ENCODE measurements at places on chromosomes 5 and 9.
A peak's percentile ranks its signal among the peaks of the same experiment; 100 is the strongest.

- DNase-seq, result no peak
- H3K4me1 ChIP-seq, result no peaks in the 10 kb centered on the region
- H3K4me3 ChIP-seq, result no peak overlapping the region
- no peak overlapping the region for H3K27ac ChIP-seq
- H3K27me3 ChIP-seq, result no peaks in the 10 kb centered on the region
- H3K36me3 ChIP-seq, result no peaks in the 10 kb centered on the region
Observed at GRCh38 chr5:131228646-131229045, 35.2 kb upstream of the CDC42SE2 start.

- no peak overlapping the region for H3K4me3 ChIP-seq
- peaks cover 51% of the 10 kb centered on the region for H3K36me3 ChIP-seq
- H3K27me3 ChIP-seq, result no peaks in the 10 kb centered on the region
- DNase-seq, result no peak
Observed at GRCh38 chr9:78269784-78270183, 27.1 kb upstream of the PSAT1 start.

DNA sequence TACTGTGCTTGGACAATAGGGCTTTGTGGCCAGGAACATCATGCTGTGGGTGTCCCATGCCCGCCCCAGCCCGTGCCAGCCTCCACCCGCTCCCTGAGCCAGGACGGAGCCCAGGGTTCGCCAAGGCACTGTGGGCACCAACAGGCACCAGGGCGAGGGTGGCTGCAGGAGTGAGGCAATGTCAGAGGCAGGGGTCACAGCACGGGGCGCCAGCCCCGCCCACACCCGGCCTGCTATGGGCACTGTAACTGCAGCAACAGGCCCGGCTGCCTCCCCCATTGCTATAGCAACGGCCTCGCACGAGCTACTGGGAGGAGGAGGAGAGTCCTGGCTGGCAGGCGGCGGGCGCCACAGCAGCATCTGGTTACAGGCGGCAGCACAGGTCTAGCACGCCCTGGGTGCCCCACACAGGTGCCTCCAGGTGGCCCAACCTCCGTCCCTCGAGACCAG lies 2.5 kb downstream of the ABCA2 start:
- peaks cover 40% of the 10 kb centered on the region for H3K4me1 ChIP-seq
- no peak overlapping the region for H3K4me3 ChIP-seq
- H3K27ac ChIP-seq, result peak overlapping the region; percentile 83
- DNase-seq, result peak; percentile 90
- H3K36me3 ChIP-seq, result no peaks in the 10 kb centered on the region

- H3K27me3 ChIP-seq, result no peaks in the 10 kb centered on the region
- no peak for DNase-seq
- H3K27ac ChIP-seq, result no peak overlapping the region
- peaks cover 16% of the 10 kb centered on the region for H3K4me1 ChIP-seq
Observed at GRCh38 chr5:32147236-32147635, 26.9 kb downstream of the GOLPH3 start.

- H3K27ac ChIP-seq, result no peak overlapping the region
- no peak overlapping the region for H3K4me3 ChIP-seq
- no peak for DNase-seq
- H3K4me1 ChIP-seq, result no peaks in the 10 kb centered on the region
Observed at GRCh38 chr9:91465420-91465819, 41.8 kb upstream of the NFIL3 start.

DNA sequence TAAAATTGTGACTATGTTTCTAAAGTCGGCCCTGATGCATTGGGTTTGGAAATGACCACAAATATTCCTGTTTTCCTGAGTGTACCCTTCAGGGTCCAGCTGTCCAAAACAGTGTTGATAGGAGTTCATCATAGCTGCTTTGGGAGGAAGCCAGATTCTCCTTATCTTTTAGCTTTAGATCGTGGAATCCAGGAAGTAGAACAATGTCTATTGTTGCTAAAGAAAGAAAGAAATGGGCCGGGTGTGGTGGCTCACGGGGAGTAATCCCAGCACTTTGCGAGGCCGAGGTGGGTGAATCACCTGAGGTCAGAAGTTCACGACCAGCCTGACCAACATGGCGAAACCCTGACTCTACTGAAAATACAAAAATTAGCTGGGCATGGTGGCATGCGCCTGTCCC lies 9.5 kb downstream of the CAVIN4 start:
- no peak overlapping the region for H3K4me3 ChIP-seq
- peak overlapping the region; percentile 49 for H3K27ac ChIP-seq
- H3K27me3 ChIP-seq, result no peaks in the 10 kb centered on the region

- H3K36me3 ChIP-seq, result no peaks in the 10 kb centered on the region
- H3K4me1 ChIP-seq, result no peaks in the 10 kb centered on the region
- H3K27ac ChIP-seq, result no peak overlapping the region
Observed at GRCh38 chr5:181042722-181043121, 2.7 kb downstream of the BTNL9 start.

- H3K4me3 ChIP-seq, result no peak overlapping the region
- no peak overlapping the region for H3K27ac ChIP-seq
- H3K36me3 ChIP-seq, result no peaks in the 10 kb centered on the region
- DNase-seq, result peak; percentile 69
- no peaks in the 10 kb centered on the region for H3K27me3 ChIP-seq
- H3K4me1 ChIP-seq, result no peaks in the 10 kb centered on the region
Observed at GRCh38 chr5:132180134-132180745, 47.4 kb downstream of the P4HA2 start.

- no peak for DNase-seq
- H3K27me3 ChIP-seq, result no peaks in the 10 kb centered on the region
Observed at GRCh38 chr9:73753171-73753570, 601.5 kb downstream of the ANXA1 start.

DNA sequence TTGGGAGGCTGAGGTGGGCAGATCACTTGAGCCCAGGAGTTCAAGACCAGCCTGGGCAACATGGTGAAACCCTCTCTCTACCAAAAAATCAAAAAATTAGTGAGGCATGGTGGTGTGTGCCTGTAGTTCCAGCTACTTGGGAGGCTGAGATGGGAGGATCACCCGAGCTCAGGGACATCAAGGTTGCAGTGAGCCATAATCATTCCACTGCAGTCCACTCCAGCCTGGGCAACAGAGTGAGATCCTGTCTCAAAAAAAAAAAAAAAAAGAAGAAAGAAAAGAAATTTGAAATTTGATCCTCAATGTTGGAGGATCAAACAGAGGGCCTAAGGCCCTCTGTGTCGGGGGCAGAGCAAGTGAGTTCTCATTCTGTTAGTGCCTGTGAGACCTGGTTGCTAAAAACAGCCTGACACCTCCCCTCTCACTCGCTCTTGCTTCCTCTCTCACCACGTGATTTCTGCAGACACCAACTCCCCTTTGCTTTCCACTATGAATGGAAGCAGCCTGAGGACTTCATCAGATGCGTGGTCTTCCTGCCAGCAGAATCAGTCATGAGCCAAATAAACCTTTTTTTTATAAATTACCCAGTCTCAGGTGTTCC lies 8.4 kb upstream of the GOLPH3 start:
- no peaks in the 10 kb centered on the region for H3K36me3 ChIP-seq
- H3K4me1 ChIP-seq, result no peaks in the 10 kb centered on the region
- H3K27me3 ChIP-seq, result no peaks in the 10 kb centered on the region
- H3K27ac ChIP-seq, result no peak overlapping the region

- H3K27me3 ChIP-seq, result no peaks in the 10 kb centered on the region
- H3K4me1 ChIP-seq, result no peaks in the 10 kb centered on the region
- peaks cover 64% of the 10 kb centered on the region for H3K36me3 ChIP-seq
- no peak overlapping the region for H3K27ac ChIP-seq
- no peak overlapping the region for H3K4me3 ChIP-seq
Observed at GRCh38 chr5:14319102-14319501, 176.0 kb downstream of the TRIO start.

DNA sequence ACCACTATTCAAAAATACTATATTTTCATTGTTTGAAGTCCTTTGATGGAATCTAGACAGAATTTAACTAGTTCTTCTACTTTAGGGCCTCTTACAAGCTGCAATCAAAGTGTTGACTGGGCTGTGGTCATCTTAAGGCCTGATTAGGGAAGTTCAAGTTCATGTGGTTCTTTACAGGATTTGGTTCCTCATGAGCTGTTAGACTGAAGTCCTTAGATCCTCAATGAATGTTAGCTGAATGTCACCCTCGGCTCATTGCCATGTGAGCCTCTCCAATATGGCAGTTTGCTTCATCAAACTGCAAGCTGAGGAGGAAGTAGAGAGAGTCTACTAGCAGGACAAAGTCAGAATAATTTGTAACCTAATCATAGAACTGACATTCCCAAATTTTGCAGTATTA lies 135.1 kb downstream of the CSNK1G3 start:
- no peaks in the 10 kb centered on the region for H3K4me1 ChIP-seq
- no peaks in the 10 kb centered on the region for H3K36me3 ChIP-seq
- DNase-seq, result no peak

- peaks cover 14% of the 10 kb centered on the region for H3K4me1 ChIP-seq
- H3K36me3 ChIP-seq, result no peaks in the 10 kb centered on the region
- H3K27me3 ChIP-seq, result no peaks in the 10 kb centered on the region
- H3K27ac ChIP-seq, result no peak overlapping the region
Observed at GRCh38 chr5:133696782-133697507, 84.6 kb upstream of the FSTL4 start.

GRCh38 chr5:176432707-176433106 lies 15.5 kb upstream of the FAF2 start:
- H3K36me3 ChIP-seq, result no peaks in the 10 kb centered on the region
- H3K27ac ChIP-seq, result no peak overlapping the region
- H3K4me1 ChIP-seq, result no peaks in the 10 kb centered on the region
- no peaks in the 10 kb centered on the region for H3K27me3 ChIP-seq

- no peaks in the 10 kb centered on the region for H3K36me3 ChIP-seq
- H3K27ac ChIP-seq, result peak overlapping the region; percentile 74
- H3K27me3 ChIP-seq, result peaks cover 57% of the 10 kb centered on the region
- H3K4me1 ChIP-seq, result no peaks in the 10 kb centered on the region
Observed at GRCh38 chr5:14581891-14582796, 552 bp downstream of the OTULINL start.

DNA sequence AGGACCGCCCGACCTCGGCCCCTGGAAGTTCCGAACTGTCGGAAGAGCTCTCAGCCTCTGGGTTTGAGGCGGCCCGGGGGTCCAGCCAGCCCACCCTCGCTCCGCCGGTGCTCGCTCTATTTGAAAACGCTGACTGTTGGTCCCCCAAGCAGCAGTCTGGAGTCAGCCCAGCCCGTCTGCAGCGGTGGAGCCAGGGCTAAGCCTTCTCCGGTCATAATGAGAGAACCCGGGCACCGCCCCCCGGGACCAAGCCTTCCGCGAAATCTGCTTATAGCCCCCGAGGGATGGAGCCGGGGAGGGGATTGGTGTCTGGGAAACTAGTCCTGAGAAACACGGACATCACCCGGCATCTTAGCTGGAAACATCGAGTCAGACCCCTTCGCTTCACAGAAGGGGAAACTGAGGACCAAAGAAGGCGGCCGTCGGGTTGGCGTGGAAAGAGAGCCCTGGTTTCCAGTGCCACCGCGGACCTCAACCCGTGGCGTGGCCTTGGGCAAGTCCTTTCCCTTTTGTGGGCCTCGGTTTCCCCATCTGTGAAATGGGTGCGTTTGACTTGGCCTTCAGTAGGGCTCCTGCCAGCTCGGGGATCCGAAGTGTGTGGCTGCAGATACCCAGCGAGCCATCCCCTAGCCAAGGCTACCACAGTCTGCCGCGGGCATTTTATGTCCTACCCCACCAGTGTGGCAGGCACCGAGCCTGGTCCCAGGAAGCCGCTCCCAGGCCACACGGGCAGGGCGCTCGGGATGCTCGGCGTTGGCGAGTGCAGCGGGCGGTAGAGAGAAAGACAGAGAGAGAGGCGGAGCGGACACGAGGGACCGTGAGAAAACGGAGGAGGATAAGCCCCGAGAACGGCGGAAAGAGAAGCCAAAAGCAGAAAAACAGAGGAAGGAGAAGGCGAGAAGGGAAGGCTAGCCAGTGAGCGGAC lies 857 bp downstream of the ADAM19 start:
- peak overlapping the region; percentile 99 for H3K4me3 ChIP-seq

DNA sequence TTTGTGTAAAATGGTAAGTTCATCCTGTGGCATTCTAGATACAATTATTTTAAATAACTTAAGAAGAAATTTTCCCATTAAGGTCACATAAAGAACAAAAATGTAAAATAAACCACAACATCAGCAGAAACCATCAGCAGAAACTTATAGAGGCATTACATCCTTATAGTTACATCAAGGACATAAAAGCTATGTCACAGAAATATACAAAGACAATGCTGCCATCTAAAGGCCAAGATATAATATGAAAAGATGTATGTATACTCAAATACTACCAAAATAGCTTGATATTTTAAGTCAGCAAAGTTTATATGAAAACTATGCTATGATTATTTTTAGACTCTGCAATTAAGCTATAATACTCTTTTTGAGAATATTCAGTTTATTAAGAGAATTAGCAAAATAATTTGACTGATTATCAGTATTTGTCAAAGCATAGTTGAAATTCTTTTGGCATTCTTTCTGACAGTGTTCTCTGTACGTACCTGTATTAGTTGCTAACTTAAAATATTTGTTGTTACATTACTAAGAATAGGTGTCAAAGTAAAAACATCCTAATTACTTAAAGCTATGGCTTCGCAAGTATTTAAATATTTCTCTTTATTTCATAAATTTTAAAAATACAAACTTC lies 36.2 kb downstream of the FBXL17 start:
- H3K4me1 ChIP-seq, result no peaks in the 10 kb centered on the region
- no peak overlapping the region for H3K27ac ChIP-seq
- H3K27me3 ChIP-seq, result no peaks in the 10 kb centered on the region
- peak; percentile 12 for DNase-seq
- peaks cover 17% of the 10 kb centered on the region for H3K36me3 ChIP-seq

DNA sequence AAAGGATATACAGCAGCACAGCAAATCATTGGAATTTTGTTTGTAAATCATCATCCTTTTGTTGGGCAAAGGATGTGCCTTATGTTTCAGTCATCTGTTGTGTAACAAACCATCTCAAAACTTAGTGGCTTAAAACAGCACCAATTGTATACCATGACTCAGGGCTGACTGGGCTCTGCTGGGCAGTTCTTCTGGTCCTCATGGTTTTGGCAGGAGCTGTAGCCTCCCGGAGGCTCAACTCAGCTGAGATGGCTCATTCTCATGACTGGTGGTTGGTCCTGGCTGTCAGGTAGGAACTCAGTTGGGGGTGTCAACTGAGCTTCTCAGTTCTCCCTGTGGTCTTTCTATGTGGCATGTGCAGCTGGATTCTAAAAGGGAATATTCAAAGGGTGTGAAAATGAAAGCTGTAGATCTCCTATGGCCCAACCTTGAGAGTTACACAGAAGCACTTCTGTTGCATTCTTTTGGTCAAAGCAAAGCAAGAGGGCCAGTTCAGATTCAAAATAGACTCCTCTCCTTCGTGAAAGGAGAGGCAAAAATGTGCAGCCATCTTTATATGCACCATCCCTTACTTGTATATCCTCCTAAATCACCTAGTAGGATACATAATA lies 39.1 kb upstream of the CPEB4 start:
- H3K4me1 ChIP-seq, result no peaks in the 10 kb centered on the region
- H3K27ac ChIP-seq, result no peak overlapping the region
- H3K27me3 ChIP-seq, result no peaks in the 10 kb centered on the region
- H3K36me3 ChIP-seq, result no peaks in the 10 kb centered on the region
- no peak for DNase-seq

GRCh38 chr9:99895510-99895909 lies 10.9 kb upstream of the STX17 start:
- no peak overlapping the region for H3K4me3 ChIP-seq
- H3K27ac ChIP-seq, result no peak overlapping the region
- H3K36me3 ChIP-seq, result no peaks in the 10 kb centered on the region
- H3K4me1 ChIP-seq, result no peaks in the 10 kb centered on the region
- DNase-seq, result no peak

GRCh38 chr5:176366232-176366894 lies 1.1 kb downstream of the ARL10 start:
- H3K36me3 ChIP-seq, result peaks cover 20% of the 10 kb centered on the region
- no peaks in the 10 kb centered on the region for H3K27me3 ChIP-seq
- H3K4me3 ChIP-seq, result peak overlapping the region; percentile 70
- H3K27ac ChIP-seq, result no peak overlapping the region

GRCh38 chr9:125993466-125993865 lies 246.3 kb downstream of the PBX3 start:
- no peaks in the 10 kb centered on the region for H3K27me3 ChIP-seq
- no peaks in the 10 kb centered on the region for H3K4me1 ChIP-seq
- H3K36me3 ChIP-seq, result no peaks in the 10 kb centered on the region
- H3K4me3 ChIP-seq, result no peak overlapping the region
- H3K27ac ChIP-seq, result no peak overlapping the region
- peak; percentile 10 for DNase-seq
